IPS DF 6.9 (cell line): ENCODE measurements at places on chromosomes 13 and 19.

- no peak for DNase-seq
Observed at GRCh38 chr13:26646603-26647002, 89.1 kb downstream of the WASF3 start.

DNA sequence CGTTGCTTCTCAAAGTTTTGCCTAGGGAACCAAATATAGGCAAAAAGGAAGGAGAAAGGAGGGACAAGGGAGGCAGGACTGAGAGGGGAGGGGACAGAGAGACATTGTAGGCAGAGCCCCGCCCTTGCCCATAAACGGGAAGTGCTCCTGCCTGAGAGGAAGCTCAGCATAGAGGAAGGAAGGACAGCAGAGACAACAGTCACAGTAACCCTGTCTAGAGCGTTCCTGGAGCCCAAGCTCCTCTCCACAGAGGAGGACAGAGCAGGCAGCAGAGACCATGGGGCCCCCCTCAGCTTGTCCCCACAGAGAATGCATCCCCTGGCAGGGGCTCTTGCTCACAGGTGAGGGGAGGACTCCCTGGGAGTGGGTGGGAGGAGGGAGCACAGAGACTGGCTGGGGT is at the start of gene CEACAM21:
Gene CEACAM21 (plus strand): TSS at position 169 of the 400 bp plus-strand sequence. CDS start 109 bp downstream, at position 278.
- DNase-seq = no peak

DNA sequence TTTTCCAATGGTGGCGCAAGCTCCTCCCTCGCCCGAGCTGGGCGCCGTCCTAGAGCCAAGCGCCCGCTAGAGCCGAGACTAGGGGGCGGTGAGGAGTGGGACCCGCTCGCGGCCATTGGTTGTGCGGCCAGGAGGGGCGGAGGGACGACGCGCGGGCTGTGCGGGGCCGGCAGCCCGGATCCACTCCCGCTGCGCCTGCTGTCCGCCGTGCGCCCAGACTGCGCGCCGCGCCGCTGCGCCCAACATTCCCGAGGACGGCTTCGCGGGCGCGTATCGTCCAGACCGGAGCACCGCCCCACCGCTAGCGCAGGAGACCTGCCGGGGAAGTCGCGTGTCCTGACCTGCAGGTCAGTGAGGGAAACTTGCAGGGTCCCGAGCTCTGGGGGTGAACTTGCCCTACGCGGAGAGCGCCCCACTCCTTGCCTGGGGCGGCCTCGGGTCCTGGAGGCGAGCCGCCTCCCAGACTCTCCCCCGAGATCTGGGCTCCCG is at the start of gene SERTM1:
Gene SERTM1 (plus strand): TSS at position 183 of the 489 bp plus-strand sequence. CDS start 21,059 bp downstream, outside the sequence.
- peak; percentile 37 for DNase-seq

- no peak for DNase-seq
Observed at GRCh38 chr13:91368676-91369440, 21.4 kb downstream of the MIR17HG start.

DNA sequence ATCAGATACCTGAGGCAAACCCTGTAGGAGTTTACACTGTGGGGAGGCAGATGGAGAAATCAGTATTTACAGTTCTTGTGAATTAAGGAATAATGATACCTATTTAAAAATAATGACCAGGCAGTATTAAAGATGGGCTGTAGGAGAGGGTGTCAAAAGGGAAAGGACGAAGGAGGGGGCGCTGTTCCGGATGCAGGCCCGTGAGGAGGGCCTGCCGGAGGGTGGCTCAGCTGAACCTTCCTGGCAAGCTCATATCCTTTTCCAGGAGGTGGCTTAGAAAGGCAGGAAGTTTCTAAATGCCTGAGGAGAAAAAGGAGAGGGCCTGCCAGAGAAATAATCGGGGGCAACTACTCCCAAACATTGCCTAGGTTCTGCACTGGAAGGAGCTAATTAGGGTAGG is 46.6 kb downstream of the MBNL2 start:
- no peak for DNase-seq

DNA sequence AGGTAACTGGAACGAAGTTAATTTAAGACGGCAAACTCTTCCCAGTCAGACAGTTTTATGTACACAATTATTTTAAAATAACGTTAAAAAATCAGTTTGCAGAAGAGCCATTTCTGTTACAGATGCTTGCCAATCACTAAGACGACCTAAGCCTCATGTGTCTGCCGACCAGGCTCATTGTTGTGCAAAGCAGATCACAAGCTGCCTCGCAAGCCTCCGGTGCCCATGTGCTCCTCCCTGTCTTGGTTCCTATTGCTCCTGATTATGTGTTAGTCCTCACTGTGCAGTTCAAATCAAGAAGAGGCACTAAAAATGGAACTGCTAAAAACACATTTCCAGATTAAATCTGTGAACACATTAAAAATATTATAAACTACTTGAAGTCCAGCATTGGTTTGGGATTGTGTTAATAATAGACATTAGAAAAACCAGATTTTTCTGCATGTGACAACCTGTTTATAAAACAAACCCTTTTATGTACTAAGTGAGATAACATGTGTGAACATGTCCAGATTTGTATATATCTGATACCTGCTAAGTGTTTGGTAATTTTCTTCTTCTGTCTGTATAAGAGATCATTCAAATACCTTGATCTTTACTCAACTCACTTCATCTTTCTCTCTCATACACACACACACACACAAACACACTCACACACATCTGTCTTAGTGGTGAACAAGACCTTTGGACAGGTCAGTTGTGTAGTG is 81.9 kb upstream of the SLC15A1 start:
- DNase-seq = no peak

- DNase-seq = no peak
Observed at GRCh38 chr13:48412881-48413351, at the start of gene LPAR6. LPAR6 (minus strand) TSS chr13:48413113; CDS start chr13:48412423, 690 bp downstream.

DNA sequence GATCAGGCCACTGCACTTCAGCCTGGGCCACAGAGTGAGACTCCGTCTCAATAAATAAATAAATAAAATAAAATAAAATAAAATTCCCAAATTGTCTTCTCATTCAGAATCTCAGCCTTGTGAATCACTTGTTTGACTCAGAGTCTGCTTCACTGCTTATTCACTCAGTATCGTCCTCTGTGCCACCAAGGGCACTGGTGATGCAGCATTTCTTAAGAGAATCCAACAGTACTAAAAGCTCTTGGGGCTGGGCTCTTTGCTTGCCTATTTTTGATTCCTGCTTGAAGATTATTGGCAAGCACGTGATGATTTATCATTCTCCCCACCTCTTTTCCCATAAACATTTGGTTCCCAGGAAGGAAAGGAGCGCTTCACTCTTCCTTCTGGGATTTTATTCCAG is 54.8 kb upstream of the HMGB1 start:
- DNase-seq = no peak

GRCh38 chr13:112820318-112820717 is 130.5 kb downstream of the ATP11A start:
- DNase-seq = no peak

DNA sequence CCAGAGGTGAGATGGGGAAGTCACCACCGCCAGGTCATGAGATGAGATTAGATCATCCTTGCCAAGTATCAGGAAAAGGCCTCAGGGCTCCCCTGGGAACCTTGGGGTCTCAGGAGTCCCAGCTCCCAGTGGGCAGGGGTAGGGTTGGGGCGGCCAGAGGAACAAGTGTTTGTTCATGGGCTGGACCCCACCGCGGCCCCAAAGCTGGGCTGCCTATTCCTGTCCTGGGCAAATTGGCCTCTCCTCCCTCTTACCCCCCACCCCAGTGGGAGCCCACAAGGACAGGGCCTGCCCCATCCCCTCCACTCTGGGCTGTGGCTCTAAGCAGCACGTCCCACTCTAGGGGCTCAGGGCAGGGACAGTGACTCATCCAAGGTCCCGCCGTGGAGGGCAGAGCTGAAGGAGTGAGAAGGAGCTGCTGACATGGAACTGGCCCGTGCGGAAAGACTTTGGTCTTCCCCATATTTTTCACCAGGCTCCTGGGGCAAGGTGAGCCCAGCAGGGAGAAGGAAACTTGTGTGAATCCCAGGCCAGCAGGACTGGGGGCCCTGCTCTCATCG is 4.0 kb upstream of the HCN2 start:
- DNase-seq = no peak

DNA sequence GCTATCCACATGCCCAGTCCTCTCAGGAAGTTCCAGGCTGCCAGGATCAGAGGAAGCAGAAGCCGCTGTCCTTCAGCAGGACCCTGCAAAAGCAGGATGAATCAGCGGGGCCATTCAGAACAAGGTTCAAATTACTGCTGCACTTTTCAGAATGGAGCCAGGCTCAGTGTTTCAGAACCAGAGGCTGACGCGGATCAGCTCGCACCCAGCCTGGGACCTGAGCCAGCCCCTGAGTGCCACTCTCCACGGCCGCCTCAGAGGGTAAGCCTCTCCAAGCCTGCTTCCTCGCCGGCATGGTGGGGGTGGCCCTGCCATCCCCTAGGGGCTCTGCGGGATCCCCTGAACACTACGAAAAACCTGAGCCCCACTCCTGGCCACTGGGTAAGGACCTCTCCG is 24.7 kb downstream of the RASA3 start:
- DNase-seq = no peak

GRCh38 chr13:113800576-113800926 is 41.5 kb downstream of the TMEM255B start:
- no peak for DNase-seq

GRCh38 chr19:18723871-18724377 is 40.4 kb downstream of the CRTC1 start:
- DNase-seq = no peak

DNA sequence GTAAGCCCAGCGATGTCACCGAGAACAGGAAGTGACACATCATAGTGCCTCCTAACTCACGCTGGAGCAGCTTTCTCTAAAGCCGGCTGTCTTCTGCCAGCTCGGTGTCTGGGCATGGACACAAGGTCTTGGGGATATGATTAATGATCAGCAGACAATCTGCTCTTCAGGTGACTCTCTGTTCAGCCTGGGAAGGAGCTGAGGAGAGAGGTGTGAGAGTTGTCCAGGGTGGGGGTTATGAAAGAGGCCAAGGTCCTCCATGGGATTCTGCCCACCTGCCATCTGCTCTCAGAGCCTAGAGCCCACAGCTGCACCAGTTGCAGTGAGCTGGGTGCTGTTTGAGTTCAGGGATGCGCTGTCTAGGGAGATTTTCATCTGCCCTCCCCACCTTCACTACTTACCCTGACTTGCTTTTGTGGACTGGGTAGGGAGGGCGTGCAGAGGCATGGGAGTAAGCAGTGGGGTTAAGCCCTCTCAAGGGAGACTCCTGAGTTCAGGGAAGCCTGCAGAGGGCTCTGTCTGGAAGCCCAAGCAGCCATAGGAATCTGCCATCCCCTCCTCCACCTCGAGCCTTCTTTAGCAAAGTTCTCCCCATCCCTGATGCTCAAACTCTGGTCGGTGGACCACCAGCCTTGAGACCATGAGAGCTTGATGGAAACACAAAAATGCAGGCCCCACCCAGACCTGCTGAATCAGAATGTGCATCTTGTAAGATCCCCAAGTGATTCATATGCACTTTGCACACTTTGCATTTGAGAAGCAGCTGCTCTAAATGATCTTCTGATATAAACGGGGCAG is 539.7 kb downstream of the RFC3 start:
- no peak for DNase-seq

GRCh38 chr13:32427852-32428580 is at the start of gene N4BP2L1:
N4BP2L1 (minus strand) TSS chr13:32428130; CDS start chr13:32428082, 48 bp downstream.
- DNase-seq = no peak

GRCh38 chr19:16161840-16162239 is 11.5 kb downstream of the CIB3 start:
- no peak for DNase-seq

- no peak for DNase-seq
Observed at GRCh38 chr13:104357174-104357573, 1291.0 kb upstream of the SLC10A2 start.

- no peak for DNase-seq
Observed at GRCh38 chr19:13795595-13796300, 505 bp downstream of the ZSWIM4 start.

DNA sequence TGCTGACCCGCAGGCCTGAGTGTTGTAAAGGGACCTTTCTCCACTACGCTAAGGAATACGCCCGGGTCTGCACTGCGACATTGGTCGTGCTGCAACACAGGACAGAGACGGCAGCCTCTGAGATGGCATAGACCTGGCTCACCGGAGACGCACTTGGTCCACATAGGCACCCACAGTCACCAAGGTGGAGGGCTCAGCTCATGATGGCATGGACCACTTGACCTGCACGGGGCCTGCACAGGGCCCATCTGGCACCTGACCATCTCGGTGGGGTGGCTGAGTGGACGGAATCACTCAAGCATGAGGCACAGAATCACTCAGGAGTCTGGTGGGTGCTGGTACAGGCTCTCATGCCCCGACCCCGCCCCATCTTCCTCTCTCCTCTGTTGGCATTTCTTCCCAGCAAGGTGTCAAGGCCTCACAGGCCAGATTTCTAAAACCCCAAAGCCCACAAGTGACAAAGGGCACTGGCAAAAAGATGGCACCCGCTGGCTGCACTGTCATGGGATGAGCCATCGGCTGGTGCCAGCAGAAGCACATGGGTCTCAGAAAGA is 45.9 kb downstream of the TSHZ3 start:
- no peak for DNase-seq

DNA sequence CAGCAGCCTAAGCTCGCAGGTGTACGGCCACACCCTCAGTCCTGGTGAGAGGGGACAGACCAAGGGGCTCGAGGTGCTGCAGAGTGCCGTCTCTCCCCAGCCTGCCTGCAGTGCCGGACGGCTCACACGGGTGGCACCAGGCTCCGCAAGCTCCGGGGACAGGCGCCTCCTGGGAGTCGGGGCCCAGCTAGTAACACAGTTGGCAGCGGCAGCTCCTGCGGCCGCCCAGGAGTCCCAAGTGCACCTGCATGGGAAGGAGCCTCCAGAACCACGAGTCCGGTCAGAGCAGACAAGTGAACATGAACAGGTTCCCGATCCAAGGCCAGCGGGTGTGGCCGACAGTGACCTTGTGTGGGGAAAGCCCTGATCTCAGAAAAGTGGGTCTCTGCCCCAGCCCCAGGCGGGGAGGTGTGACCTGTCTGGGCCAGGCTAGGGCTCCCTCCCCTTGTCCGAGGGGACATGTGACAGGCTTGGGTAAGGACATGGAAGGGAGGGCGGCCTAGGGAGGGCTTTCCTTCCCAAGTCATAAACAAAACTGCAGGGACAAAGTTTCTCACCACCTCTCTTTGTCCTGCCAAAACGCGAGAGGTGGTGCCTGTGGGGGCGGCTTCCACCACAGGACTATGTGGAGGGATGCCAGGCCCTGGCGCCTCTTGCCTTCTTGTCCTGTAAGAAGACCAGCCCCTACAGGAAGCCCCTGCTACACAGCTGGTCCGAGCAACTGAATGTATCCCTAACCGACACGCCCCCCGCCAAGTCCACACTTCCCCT is 46.5 kb downstream of the MLLT1 start:
- DNase-seq = no peak

GRCh38 chr19:46533078-46533620 is 37.5 kb upstream of the PNMA8B start:
- no peak for DNase-seq

DNA sequence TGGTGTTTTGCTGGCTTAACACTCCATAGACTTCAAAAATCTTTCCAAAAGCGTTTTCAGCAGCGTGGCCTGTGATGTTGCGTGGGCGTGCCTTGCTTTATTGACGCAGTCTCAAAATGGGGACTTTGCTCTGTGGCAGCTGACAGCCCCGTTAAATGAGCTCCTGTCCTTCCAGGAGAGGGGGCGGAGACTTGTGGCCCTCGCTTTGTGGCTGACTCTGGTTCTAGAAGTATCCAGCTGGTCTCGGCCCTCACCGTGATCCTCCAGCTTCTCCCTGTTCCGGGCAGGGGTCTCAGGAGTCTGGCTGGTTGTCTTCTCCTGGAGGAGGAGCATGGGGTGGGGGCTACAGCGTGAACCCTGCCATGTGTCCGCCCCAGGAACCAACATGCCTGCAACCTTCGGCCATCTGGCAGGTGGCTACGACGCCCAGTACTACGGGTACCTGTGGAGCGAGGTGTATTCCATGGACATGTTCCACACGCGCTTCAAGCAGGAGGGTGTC is 8.4 kb upstream of the ZNF554 start:
- DNase-seq = no peak
